T follicular helper cell (primary cell): ENCODE measurements at places on chromosomes 11 and 22.

DNA sequence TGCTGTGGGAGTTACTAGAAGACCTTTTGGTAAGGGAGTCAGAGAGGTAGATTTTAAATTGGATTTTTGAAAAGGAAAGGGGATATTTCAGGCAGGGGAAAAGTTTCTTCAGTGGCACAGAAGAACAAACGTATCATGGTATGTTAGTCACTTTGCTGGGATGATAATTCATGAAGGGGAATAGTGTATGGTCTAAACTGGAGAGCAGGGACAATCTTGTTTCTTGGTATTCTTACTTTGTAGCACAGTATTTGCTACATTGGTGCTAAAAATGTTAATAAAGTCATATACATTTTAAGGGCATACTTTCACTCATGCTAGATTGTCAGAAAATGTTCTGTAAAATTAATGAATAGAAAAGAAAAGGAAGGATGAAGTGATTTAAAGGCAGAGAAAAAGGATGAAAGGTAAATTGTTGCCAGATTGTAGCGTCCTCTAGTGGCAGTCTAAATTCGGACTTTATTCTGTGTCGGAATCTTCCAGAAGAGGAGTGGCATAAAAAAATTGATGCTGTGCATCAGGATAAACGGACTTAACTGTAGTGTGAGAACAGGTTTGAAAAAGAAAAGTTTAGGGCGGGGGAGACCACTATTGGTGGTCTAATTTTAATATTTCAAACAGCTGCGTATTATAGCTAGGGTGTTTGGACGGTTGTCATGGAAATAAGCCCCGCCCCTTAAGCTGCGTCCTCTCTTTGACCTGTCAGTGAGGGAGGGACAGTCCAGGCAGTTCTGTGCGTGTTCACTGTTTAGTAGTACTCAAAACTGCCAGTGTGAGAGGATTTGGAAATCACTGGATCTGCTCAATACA lies at the start of gene BCO2:
Gene BCO2, plus strand, starts transcription at position 724 of the 810 bp plus-strand sequence. CDS start 90 bp downstream, outside the sequence.
- no peak for DNase-seq

- no peak for DNase-seq
These were observed 1917.0 kb downstream of the LRRC4C start for GRCh38 chr11:39542460-39542859.

DNA sequence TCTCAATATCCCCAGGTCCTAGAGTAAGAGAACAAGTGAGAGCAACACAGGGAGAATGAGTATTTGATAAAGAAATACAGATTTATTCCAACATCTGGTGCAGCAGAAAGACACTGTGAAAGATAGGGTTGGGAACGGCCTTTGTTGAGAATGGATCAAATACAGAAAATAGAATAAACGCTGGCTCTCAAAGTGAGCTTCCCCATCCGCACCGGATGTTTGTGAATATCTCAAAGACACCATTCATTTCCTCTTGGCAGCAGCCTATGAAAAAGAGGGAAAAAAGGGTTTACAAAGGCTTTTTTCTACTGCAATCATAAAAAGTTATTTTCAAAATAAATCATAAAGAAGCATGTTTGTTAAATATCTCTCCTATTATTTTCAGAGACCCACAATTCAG lies 279.3 kb downstream of the CASP12 start:
- DNase-seq: no peak

DNA sequence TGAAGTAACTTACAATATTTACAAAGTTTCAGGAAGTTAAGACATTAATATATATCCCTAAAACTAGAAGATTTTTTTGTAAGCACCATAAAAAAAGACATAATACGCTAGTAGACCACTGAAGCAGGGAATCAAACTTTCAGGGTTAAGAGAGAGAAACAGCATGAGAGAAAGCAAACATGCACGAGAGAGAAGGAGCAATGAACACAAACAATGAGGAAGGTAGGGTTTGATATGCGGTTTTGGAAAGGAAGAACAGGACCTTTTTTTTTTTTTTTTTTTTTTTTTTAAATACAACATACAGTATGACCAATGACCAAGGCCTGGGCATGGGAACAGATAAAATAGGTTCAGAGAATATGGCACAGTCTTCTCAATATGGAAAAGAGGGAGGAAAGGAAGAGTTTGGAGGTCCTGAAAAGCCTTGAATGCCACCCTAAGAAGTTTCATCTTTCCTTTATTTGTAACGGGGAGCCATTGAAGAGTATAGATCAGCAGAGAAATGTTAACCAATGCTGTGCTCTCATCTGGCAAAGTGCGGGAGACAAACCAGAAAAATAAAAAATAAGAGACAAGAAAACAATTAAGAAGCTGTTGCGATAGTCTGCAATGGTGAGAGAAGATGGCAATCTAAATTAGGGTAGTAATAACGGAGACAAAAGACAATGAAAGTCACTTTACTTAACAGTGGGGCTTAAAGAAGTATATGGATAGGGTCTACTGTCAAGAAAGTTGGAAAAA lies 101.0 kb downstream of the USP35 start:
- DNase-seq: no peak

DNA sequence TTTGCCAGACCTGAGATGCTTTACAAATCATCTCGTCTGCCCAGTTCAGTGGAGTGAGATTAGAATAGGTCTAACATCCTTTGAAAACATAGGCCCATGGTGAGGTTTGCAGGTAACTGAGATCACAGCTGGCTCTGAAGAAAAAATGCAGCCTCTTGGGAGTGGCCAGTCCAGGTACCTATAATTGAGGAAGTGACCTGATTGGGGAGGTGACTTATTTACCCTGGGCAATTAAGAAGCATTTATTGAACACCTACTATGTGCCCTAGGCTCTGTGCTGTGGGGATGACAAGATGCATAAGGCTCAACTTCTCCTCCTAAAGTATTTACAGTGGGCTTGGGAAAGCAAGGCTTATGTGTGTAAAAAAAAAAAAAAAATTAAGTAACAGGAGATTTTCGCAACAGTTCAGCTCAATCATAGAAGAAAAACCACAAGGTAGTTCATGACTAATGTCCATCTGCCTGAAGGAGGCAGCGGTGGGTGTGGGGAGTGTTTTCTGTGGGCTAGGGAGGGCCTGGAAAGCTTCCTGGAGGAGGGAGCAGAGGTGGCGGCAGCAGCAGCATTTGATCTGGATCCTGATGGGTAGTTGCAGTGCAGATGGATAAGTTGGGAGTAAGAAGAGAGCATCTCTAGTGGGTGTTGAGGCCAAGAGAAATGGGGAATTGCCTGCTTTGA lies 16.1 kb downstream of the MICAL2 start:
- DNase-seq: no peak

- no peak for DNase-seq
These were observed 31.8 kb downstream of the USP35 start for GRCh38 chr11:78220218-78221157.

- DNase-seq: no peak
These were observed 96.1 kb downstream of the FDX1 start for GRCh38 chr11:110525883-110526282.

DNA sequence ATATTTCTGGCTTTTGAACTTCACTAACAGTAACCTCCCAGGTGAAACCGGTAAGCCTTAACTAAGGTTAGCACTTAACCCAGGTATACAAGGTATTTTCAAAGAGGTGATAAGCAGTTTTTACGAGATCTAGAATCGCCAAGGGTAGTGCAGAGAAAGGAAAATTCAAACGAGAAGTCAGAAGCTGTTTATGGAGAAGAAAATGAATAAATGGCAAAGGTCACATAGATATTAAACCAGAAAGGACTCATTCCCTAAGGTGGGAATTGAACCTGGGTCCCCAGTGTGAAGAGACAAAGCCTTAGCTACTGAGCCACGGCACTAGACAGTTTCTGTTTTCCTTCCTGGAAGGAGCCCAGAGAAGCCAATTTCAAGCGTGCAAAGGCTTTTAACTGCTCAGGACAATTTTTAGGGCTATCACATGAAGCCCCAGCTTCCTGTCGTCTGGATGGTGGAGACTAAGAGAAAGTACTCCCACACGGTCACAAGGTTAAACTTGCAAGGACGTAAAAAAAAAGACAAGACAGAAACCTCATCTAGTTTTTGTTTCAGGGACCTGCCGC lies 5.7 kb upstream of the C1QTNF6 start:
- DNase-seq: no peak

DNA sequence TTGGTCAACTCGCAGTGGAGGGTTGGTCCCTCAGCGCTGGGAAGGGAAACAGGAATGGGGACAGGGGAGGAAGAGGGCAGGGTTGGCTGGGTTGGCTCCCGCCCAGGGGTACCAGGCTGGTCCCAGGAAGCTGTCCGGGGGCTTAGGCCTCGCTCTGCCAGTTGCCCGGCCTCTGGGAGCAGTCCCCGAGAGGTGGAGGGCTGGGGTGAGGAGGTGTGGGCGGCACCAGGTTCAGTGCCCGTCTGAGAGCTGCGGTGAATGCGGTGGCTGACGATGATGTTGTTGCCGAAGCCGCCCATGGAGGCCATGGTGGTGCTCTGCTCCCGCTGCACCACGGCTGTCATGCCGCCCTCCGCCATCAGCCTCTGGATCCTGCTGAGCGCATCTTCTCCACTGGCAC lies 6.0 kb upstream of the CHRM4 start:
- no peak for DNase-seq

GRCh38 chr11:95501761-95502266 lies 270.8 kb upstream of the SESN3 start:
- no peak for DNase-seq

DNA sequence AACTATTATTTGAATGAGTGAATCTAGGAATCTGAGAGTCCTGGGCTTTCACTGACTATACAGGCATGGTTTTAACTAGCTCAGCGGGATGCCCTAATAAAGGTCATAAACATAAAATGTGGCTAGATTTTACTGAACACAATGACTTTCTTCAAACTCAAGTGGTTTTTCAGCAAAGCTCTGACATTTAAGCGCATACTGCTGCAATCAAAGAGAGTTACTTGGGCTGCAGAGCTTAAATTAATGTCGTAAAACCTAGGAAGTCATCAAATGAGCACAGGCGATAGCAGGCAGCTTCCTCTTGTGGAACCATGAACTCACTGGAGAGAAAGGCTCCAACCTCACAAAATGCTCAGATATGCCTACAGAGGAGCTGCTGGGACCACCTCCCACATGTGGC lies 6.7 kb downstream of the CSNK2A3 start:
- DNase-seq: no peak

DNA sequence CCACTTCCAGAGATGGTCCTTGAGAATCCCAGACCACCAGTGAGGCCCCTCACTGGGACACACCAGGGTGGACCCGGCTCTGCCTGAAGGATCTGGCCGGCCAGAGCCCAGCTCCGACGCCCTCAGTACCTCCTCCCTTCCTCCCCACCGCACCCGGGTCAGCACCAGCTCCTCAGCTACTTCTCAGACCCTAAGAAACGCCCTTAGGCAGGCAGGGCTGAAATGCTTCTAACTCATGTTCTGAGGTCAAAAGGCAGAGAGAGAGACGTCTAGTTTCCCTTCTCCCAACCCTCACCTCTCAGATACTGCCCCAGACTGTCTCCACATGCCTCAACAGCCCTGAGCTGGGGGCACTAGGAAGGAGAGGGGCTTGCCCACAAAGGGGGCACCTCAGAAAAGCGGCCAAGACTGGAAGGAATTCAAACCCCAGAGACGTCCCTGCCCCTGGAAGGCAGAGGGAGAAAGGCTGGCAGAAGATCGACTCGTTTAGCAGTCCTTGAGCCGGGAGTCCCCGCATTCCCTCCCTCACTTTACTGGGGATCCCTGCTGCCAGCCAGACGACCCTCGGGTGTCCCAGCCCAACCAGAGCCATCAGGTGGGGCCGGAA lies 539 bp downstream of the USH1C start:
- no peak for DNase-seq

DNA sequence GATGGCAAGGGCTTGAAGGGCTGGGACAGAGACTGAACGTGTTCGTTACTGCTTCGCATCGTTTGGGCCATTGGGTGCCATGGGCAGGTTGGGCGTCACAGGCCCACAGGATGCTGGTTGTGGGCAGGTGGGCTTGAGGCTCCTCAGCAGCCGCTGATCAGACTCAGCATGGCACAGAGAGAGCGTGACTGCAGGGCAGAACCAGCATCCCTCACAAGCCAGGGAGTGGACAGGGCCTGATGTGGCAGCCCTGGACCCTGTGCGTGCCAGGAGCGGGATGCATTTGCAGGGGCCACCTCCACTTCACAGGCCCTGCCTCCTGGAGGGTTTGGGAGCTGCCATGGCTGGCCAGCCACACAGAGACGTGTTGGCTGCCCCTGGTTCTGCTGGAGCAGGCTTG lies 1228.3 kb downstream of the BRD1 start:
- no peak for DNase-seq

- no peak for DNase-seq
These were observed 118.3 kb upstream of the CD82 start for GRCh38 chr11:44446996-44447771.

DNA sequence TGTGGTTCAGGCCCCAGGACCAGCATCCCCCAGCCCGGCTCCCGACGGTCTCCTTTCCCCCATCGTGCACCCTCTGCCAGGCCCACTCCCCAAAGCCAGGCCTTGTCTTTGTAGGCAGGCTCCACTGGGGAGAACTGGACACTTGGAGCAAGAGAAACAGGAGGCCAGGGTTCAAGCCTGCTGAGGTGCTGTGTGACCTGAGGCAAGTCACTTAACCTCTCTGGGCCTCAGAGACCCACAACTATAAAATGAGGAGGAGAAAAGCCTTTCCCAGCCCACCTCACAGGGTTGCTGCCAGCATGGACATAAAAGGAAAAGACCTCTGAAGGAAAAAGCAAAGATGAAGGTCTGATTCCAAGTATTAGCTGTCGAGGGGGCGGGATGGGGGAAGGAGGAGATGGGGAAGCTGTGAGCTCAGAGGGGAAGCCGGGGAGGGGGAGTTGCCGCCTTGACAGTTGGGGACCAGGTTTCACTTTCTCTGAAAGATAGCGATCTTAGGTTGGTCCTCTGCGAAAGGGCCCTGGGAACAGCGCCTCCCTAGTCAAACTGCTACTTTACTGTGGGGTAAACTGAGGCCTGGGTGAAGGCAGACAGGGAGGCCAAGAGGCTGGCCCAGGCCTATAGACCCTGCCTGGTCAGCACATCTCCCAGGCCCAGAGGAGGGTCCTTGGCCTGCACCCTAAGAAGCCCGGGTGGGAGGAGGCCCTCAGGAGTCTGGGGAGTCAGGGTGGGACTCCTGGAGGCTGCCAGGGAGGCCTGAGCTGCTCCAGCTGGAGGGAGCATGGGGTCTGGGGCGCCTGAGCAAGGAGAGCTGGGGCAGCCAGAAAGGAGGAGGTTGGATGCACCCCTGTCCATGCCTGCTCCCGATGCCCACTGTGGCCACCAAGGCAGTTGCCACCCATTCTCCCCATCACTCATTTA lies 991 bp upstream of the OSM start:
- DNase-seq: peak; percentile 37

GRCh38 chr11:115761348-115761747 lies 257.1 kb upstream of the CADM1 start:
- DNase-seq: no peak

DNA sequence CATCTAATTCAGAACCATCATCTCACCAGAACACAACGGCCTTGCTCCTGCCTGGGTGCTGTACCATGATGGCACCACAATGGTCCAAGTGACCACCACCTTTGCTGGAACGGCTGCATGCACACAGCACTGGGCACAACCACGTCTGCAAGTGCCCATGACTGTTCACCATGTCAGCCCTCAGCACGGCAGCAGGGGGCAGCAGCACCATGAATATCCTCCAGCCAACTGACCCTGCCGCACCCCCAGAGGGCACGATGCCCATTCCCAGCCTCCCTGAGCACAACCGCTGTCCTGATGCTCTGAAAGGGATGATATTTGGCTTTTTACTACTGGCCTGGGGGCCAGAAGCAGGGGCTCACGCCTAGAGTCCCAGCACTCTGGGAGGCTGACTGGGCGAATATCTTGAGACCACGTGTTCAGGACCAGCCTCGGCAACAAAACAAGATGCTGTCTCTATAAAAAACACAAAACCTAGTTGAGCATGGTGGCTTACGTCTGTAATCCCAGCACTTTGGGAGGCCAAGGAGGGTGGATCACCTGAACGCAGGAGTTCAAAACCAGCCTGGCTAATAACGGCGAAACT lies 25.7 kb downstream of the DRD4 start:
- DNase-seq: no peak

- no peak for DNase-seq
These were observed 55.9 kb downstream of the PPP6R2 start for GRCh38 chr22:50398831-50399648.
